ENCODE measurements at places on chromosomes 6 and 20.

GRCh38 chr6:60670036-60670435 is 1616.0 kb downstream of the KHDRBS2 start:
- DNase-seq = no peak

- DNase-seq = no peak
These were observed 23.6 kb downstream of the CYP39A1 start for GRCh38 chr6:46628976-46629375.

DNA sequence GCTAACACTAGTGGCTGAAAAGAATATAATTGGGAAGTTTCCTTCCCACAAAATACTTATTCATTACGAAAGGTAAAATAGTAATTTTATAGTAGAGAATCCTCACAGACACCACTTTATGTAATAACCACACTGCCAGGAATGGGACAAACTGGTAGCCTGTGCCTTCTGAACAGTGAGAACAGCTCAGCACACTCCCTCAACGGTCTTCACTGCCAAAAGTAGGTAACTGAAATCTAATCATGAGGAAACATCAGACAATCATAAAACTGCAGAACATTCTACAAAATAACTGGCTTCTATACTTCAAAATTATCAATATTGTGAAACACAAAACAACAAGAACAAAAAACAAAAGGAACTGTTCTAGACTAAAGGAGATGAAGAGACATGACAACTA is 44.1 kb downstream of the NUP153 start:
- DNase-seq = no peak

DNA sequence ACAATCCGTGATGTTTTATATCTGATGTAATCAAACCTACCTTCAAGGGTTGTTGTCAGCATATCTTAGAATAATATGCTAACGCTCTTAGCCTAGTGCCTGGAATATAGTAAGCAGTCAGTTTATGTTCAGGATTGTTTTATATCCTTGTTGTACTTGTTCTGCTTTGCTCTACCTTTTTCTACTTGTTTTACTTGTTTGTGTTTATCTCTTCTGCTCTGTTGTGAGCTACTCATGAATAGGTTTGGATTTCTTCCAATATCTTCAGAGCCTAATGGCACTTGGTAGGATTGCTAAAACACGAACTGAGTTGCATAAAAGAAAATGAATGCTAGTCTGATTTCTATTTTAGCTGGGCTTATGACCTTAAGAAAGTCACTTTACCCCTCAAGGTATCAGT is 40.1 kb downstream of the DNAH8 start:
- no peak for DNase-seq

GRCh38 chr6:133447924-133448323 is 206.8 kb downstream of the EYA4 start:
- no peak for DNase-seq

DNA sequence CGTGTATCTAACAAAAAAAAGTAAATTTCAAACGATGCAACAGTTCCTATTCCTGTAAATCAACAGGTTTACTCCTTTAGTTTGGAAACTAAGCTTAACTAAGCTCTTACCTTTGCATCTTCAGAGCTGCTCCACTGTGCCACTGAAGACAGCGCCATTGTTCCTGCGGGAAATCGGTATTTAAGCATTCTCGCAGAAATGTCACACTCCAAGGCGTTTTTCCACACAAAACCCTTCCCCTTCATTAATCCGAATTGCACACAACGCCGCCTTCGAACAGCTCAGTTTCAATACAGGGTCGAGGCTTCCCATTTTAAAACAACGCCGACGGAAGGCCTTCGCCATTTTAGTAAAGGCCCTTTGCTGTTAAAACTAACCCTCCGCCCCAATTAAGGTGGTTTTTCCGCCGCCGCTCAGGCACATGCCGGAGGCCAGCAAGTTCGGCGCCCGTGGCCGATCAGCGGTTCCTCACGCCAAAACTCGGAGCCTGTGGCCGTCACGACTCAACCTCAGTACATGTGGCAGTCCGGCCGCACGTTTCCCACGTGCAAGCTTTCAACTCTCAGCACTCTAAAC is 35.4 kb upstream of the SYNCRIP start:
- no peak for DNase-seq

GRCh38 chr6:107248147-107248546 is 132.8 kb upstream of the BEND3 start:
- no peak for DNase-seq

GRCh38 chr6:12294851-12295536 is 4.8 kb downstream of the EDN1 start:
- no peak for DNase-seq

DNA sequence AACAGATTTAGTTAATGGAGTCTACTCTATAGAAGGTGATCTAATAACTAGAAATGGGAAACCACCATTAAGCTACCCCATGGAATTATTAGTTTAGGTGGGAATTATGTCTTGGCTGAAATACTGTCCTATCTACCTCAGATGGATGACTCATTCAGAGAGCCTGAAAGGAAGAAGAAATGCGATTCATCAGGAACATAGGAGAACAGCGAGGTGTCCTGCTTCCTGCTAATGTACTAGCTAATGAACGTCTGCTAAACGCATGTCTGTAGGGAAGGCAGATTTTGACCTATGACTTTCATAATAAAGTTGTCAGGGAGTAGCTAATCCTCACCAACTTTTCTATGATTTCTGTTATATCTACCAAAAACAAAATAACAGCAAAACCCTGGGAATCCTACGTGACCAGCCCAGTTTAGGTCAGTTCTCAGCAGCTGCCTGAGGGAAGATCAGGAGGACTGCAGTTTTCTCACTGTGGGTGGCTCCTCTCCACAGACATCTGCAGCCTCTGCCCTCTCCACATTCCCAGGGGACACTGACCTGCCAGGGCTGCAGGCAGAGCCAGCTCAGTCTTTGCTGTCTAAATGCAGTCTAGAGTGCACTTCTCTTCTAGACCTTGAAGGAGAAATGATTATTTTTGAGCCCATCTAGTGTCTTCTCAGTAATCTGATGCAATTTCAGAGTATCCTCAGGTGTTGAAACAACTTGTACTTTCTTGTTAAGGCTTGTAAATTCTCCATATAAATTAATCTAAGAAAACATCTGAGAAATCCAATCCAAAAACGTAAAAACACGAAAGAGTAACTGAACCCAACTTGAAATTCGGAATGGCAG is 18.1 kb upstream of the SFT2D1 start:
- no peak for DNase-seq

DNA sequence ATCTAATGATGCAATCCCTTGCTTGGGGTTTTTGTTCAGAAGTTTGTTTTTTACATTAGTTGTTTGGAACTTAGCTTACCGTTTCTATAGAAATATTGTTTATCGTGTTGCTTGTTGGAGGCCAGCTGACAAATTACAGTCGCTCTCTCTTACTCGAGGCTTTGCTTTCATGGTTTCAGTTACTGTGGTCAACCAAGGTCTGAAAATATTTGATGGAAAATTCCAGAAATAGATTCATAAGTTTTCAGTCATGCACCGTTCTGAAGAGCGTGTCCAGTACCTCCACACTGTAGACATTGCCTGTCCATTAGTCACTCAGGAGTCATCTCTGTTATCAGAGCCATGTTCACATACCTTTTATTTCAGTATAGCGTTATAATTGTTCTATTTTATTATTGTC is 47.9 kb downstream of the DEK start:
- no peak for DNase-seq

DNA sequence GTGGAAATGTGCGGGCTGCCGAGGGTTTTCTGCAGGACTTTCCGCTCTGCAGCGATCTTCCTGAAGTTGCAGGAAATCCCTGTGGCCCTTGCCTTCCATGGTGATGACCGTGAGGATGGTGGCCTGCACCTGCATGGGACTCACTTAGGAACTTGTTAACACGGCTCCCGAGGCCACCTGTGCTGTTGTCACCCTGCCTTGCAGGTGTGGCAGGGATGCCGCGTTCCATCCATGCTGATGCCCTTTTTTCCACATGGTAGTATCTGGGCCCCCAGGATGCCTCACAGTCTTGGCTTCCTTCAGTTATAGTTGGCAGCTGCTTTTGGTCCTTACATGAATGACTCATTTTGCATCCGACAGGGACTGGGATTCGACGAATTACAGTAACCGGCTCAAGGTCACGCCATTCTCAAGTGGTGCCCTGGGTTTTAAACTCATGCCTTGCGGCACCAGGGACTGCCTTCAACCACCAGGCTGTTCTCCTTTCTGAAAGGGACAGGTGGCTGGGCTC is 37.2 kb downstream of the SYNJ2 start:
- DNase-seq = no peak

DNA sequence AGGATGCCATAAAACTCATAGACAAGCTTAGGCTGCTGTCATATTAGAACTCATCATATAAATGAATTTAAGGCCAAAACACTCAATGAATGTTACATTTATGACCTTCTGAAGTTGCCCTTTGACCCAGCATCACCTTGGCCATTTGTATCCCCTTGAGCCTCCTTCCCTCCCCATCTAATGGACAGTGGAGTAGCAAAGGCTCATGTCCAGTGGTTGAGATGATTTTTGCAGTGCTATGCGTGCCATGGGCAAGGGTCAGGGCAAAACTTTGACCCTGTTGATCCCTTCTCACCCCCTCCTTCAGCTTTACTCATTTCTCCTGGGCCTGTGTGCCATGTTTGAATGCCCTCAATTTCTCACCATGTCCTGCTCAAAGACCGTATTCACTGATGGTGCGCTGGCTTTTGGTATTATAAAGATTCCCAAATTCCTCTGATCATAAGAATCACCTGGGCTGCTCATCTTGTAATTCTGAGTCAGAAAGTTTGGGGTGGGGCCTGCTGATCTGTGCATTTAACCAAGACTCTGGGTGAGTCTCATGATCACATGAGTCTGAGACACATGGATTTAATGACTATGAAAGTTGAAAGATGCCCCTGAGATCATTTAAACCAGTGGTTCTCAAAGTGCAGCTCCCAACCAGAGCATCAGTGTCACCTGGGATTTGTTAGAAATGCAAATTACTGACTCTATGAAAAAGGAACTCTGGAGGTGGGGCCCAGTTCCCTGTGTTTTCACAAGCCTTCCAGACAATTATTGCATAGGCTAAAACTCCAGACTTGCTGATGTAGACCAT is 57.5 kb upstream of the IL20RA start:
- DNase-seq = no peak

GRCh38 chr20:50521221-50522052 is 11.3 kb downstream of the PTPN1 start:
- no peak for DNase-seq

GRCh38 chr6:170437719-170438401 is 115.2 kb downstream of the PSMB1 start:
- DNase-seq = no peak
